SK-N-SH (cell line): ENCODE measurements at places on chromosomes 5 and 9. TPM values are rescaled to one million over a fixed set of nuclear protein-coding genes. Genes with fewer than 3 reads are reported as not detected.

- H3K27me3 ChIP-seq, result no peaks in the 10 kb centered on the region
- peaks cover 19% of the 10 kb centered on the region for H3K4me1 ChIP-seq
- DNase-seq, result no peak
- peaks cover 4% of the 10 kb centered on the region; the same call in 1 of the 2 replicates for H3K36me3 ChIP-seq
- H3K4me3 ChIP-seq, result no peak overlapping the region
- no peak overlapping the region; the same call in 1 of the 2 replicates for H3K27ac ChIP-seq
Measured at GRCh38 chr9:125551781-125552180, 155.2 kb downstream of the MAPKAP1 start.

DNA sequence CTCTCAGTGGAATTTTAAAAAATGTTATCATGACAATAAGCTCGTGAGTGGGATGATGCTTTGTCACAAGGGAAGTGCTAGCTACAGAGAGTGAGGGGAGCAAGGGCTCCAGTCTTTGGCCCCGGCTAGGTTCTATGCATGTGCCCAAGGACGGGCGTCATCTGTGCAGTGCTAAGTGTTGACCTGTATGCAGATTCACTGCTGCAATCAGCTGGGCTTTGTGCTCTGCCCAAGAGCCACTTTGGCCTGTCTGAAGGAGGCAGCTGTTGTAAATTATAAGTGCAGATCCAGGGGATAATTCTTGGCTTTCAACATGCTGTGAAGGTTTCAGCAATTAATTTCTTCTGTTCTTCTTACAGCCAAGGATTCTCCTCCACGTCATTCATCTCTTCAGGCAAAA lies 268.6 kb downstream of the PSAT1 start:
- no peaks in the 10 kb centered on the region for H3K27me3 ChIP-seq
- no peak for DNase-seq
- no peak overlapping the region for H3K4me3 ChIP-seq
- H3K36me3 ChIP-seq, result no peaks in the 10 kb centered on the region
- no peak overlapping the region for H3K27ac ChIP-seq
- no peaks in the 10 kb centered on the region for H3K4me1 ChIP-seq

GRCh38 chr5:167792514-167792913 lies 498.9 kb upstream of the WWC1 start:
- H3K4me3 ChIP-seq, result no peak overlapping the region
- no peaks in the 10 kb centered on the region for H3K4me1 ChIP-seq
- no peak for DNase-seq
- no peaks in the 10 kb centered on the region for H3K36me3 ChIP-seq
- no peak overlapping the region for H3K27ac ChIP-seq

- H3K4me3 ChIP-seq, result no peak overlapping the region
- H3K4me1 ChIP-seq, result peaks cover 43% of the 10 kb centered on the region
- H3K27me3 ChIP-seq, result no peaks in the 10 kb centered on the region
- peaks cover 3% of the 10 kb centered on the region; the same call in 1 of the 2 replicates for H3K36me3 ChIP-seq
- DNase-seq, result no peak
Measured at GRCh38 chr9:4289411-4290326, 10.2 kb downstream of the GLIS3 start.

- H3K4me3 ChIP-seq, result no peak overlapping the region
- no peaks in the 10 kb centered on the region for H3K36me3 ChIP-seq
- H3K27me3 ChIP-seq, result no peaks in the 10 kb centered on the region
- DNase-seq, result no peak
Measured at GRCh38 chr5:90135779-90136378, 273.7 kb downstream of the CETN3 start.

DNA sequence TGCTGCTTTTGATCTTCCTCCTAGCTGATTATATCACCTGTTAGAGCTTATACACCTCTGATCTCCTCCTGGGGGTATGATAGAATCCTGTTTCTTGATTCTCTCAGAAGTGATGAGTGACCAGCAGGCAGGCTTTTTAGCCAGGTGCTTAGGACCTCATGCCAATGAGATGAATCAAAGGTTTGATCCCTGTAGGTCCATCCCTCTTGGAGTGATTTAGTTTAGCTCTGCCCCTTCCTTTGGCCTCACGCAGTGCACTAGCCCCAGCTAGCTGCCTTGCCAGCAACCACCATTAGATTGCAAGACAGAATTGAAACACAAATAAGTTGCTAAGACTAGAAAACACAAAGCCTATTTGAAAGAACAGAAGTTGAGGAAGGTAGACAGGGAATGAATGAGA lies 84.4 kb downstream of the ZSWIM6 start:
- peaks cover 5% of the 10 kb centered on the region; the same call in 1 of the 2 replicates for H3K4me1 ChIP-seq
- DNase-seq, result no peak
- peaks cover 3% of the 10 kb centered on the region for H3K36me3 ChIP-seq
- H3K27me3 ChIP-seq, result no peaks in the 10 kb centered on the region
- no peak overlapping the region for H3K27ac ChIP-seq

- DNase-seq, result no peak
- 0 out of 2 replicates have a peak, but pooled peaks cover 4% of the 10 kb centered on the region for H3K4me1 ChIP-seq
- peaks cover 13% of the 10 kb centered on the region for H3K36me3 ChIP-seq
- H3K27ac ChIP-seq, result no peak overlapping the region
Measured at GRCh38 chr5:154206311-154206710, 15.8 kb downstream of the GALNT10 start.

GRCh38 chr5:97062046-97062445 lies 80.4 kb downstream of the LIX1 start:
- peaks cover 6% of the 10 kb centered on the region; the same call in 1 of the 2 replicates for H3K4me1 ChIP-seq
- H3K27ac ChIP-seq, result no peak overlapping the region
- H3K36me3 ChIP-seq, result no peaks in the 10 kb centered on the region

DNA sequence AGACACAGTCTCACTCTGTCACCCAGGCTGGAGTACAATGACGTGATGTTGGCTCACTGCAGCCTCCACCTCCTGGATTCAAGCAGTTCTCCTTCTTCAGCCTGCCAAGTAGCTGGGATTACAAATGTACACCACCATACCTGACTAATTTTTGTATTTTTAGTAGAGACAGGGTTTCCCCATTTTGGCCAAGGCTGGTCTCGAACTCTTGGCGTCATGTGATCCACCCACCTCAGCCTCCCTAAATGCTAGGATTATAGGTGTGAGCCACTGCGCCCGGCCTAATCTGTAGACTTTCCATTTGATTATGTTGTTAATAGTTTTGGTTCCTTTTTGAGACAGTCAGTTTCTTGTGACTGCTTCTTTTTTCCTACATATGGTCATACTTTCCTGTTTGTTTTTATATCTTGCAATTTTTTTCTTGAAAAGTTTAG lies 31.0 kb downstream of the MTREX start:
- H3K4me3 ChIP-seq, result no peak overlapping the region
- no peaks in the 10 kb centered on the region for H3K27me3 ChIP-seq
- no peak overlapping the region for H3K27ac ChIP-seq
- DNase-seq, result no peak

DNA sequence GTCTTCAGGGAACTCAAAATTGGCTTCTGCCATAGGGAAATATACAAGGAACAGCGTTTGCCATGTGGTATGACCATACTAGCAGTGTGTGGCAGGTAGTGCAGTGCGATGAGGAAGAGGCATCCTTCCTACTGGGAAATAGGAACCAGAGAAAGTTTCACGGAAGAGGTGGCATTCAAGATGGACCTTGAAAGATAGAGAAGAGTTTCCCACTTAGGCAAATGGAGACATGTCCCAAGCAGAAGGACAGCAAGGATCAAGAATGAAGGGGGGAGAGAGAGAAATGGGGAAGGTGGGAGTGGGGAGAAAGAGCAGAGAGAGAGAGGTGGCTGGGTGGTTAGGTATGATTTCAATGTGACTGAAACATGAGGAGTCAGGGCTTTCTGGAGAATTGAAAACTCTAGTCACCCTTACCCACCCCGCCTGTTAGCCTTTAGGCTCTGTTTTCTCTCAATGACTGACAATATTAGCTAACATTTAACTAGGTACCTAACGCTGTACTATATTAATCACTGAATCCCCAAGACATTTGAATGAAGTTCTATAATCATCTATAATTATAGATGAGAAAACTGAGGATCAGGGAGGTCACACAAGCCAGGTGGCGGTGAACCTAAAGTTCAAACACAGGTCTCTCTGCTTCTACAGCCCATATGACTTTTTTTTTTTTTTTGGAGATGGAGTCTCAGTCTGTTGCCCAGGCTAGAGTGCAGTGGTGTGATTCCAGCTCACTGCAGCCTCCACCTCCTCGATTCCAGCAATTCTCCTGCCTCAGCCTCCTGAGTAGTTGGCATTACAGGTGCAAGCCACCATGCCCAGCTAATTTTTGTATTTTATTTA lies 171.3 kb downstream of the NR3C1 start:
- H3K27ac ChIP-seq, result no peak overlapping the region
- no peak for DNase-seq
- H3K4me1 ChIP-seq, result peaks cover 5% of the 10 kb centered on the region; the same call in 1 of the 2 replicates
- H3K27me3 ChIP-seq, result no peaks in the 10 kb centered on the region

DNA sequence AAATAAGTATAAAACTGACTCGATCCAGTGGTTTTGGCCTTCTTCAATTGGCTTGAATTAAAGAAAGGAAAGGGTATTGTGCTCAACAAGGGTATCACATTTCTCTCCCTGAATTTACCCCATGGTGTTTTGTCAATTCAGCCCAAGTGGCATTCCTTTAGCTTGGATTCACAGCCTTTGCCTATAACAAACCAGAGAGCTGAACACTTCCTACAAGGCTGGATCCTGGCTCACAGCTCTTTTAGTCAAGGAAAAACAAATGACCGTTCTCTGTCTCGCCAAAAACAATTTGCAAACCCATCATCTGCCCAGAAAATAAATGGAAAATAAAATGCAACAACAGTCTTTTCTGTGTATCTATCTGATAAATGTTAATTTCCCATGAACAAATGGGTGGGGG lies 5.7 kb downstream of the ZNF366 start:
- H3K27ac ChIP-seq, result no peak overlapping the region
- no peaks in the 10 kb centered on the region for H3K27me3 ChIP-seq
- no peaks in the 10 kb centered on the region for H3K36me3 ChIP-seq
- no peak for DNase-seq
- H3K4me3 ChIP-seq, result no peak overlapping the region

- H3K27ac ChIP-seq, result no peak overlapping the region
- H3K27me3 ChIP-seq, result no peaks in the 10 kb centered on the region
- no peak for DNase-seq
- H3K4me1 ChIP-seq, result no peaks in the 10 kb centered on the region
- H3K4me3 ChIP-seq, result no peak overlapping the region
Measured at GRCh38 chr5:163023846-163024245, 413.5 kb upstream of the CCNG1 start.

DNA sequence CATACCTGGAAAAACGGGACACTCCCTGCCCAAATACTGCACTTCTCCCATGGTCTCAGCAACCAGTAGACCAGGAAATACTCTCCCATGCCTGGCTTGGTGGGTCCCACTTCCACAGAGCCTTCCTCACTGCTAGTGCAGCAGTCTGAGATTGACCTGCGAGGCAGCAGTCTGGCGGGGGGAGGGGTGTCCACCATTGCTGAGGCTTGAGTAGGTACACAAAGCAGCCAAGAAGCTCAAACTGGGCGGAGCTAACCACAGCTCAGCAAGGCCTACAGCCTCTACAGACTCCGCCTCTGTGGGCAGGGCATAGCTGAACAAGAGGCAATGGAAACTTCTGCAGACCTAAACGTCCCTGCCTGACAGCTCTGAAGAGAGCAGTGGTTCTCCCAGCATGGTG lies 191.5 kb upstream of the FTMT start:
- no peaks in the 10 kb centered on the region; the same call in 1 of the 2 replicates for H3K4me1 ChIP-seq
- H3K27ac ChIP-seq, result no peak overlapping the region

GRCh38 chr5:168364750-168365550 lies 73.5 kb downstream of the WWC1 start:
- H3K4me1 ChIP-seq, result peaks cover 10% of the 10 kb centered on the region
- H3K27me3 ChIP-seq, result no peaks in the 10 kb centered on the region
- H3K36me3 ChIP-seq, result no peaks in the 10 kb centered on the region
- H3K4me3 ChIP-seq, result no peak overlapping the region
- peak overlapping the region; percentile 98 for H3K27ac ChIP-seq

DNA sequence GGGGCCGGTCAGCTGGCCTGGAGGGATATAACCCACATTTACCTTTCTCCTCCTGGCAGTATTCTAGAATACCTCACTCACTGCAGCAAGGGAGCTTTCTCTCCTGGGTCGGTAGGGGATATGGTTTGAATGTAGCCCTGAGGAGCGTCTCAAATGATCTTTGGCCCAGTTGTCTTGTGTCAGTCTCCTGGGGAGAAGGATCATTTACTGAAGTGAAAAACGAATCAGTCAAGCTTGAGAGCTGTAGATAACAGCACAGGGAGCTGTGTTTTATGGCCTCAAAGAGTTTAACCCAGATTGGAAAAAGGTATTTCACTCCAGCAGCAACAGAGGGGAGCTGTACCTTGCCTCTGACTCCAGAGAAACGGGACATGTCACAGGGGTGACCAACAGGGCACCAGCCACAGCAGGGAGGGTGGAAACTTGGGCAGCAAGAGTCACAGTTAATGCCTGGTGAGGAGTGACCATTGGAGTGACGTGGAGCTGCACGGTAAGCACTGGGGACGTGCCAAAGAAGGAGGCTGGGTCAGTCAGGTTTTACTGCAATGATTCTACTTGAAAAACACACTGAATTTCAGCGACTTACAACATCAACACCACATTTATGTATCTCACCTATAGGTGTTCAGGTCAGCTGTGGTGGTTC lies 29.8 kb upstream of the ZFR start:
- no peaks in the 10 kb centered on the region for H3K36me3 ChIP-seq
- H3K4me3 ChIP-seq, result no peak overlapping the region
- no peak for DNase-seq
- H3K4me1 ChIP-seq, result no peaks in the 10 kb centered on the region

- H3K27me3 ChIP-seq, result peaks cover 15% of the 10 kb centered on the region; the same call in 1 of the 2 replicates
- no peak for DNase-seq
- no peak overlapping the region; the same call in 1 of the 2 replicates for H3K4me3 ChIP-seq
- H3K27ac ChIP-seq, result no peak overlapping the region
- H3K36me3 ChIP-seq, result no peaks in the 10 kb centered on the region
Measured at GRCh38 chr9:73093740-73094379, 57.8 kb upstream of the ANXA1 start.

- DNase-seq, result no peak
- H3K36me3 ChIP-seq, result no peaks in the 10 kb centered on the region
- no peaks in the 10 kb centered on the region for H3K4me1 ChIP-seq
- no peaks in the 10 kb centered on the region for H3K27me3 ChIP-seq
Measured at GRCh38 chr5:75042522-75042921, 9.8 kb downstream of the GCNT4 start.

IFNA2 gene
- not detected in 2 replicates for polyA plus RNA-seq

ANKRD34B gene
- not detected in 2 replicates for polyA plus RNA-seq

LCN1 gene
- polyA plus RNA-seq, result not detected in 2 replicates

RANBP17 gene
- 6.0 and 8.1 TPM in 2 replicates for polyA plus RNA-seq

MLLT3 gene
- 3.9 and 6.2 TPM in 2 replicates for polyA plus RNA-seq
